ENCODE measurements at places on chromosomes 5 and 9. TPM values are rescaled to one million over a fixed set of nuclear protein-coding genes. Genes with fewer than 3 reads are reported as not detected.

The RNF183 gene
- not detected for total RNA-seq

The PTGDS gene
- 4.7 TPM for total RNA-seq

GRCh38 chr5:79575996-79576395, 36.2 kb upstream of the TENT2 start:
- DNase-seq, result no peak

- DNase-seq, result peak; percentile 48
These were observed 97.3 kb upstream of the PANK3 start for GRCh38 chr5:168676501-168676900.

- no peak for DNase-seq
These were observed 36.2 kb upstream of the SNAPC3 start for GRCh38 chr9:15386465-15386864.

DNA sequence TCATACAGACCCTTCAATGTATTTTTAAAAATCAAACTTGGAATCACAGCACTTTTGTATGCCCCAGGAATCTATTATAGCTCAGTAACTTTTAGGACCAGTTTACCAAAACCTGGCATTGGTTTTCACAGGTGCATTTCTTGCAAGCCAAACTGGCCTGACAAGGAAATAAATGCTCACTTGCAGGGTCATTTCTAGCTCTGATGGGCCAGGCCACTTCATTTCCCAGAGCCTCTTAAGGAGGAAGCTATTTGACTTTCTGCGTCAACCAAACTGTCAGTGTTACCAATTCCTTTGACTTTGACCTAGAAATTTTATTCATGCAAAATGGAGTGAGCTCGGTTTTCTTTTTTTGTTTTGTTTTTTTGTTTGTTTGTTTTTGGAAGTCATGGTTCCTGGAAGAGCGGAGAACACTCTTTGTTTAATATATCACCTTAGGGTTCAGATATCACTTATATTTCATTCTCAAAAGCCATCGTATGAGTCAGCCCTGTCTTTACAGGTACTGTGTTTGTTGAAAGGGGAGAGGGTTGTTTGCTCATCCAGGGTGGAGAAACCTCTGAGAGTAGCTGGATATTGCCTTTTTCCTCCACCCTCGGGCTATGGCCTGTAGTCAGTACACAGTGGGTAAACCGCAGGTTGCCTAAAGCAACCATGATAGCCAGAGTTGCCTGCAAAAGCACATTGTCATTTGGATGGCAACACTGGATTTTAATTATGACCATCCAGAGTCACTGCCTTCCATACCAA, 58.9 kb downstream of the GNA14 start:
- no peak for DNase-seq

The ACTBL2 gene
- total RNA-seq, result not detected

The DOCK2 gene
- total RNA-seq, result not detected

- no peak for DNase-seq
These were observed 14.9 kb upstream of the SLC22A5 start for GRCh38 chr5:132354381-132355139.

The TNC gene
- not detected for total RNA-seq

GRCh38 chr5:2917093-2917492, 165.6 kb upstream of the IRX2 start:
- no peak for DNase-seq

DNA sequence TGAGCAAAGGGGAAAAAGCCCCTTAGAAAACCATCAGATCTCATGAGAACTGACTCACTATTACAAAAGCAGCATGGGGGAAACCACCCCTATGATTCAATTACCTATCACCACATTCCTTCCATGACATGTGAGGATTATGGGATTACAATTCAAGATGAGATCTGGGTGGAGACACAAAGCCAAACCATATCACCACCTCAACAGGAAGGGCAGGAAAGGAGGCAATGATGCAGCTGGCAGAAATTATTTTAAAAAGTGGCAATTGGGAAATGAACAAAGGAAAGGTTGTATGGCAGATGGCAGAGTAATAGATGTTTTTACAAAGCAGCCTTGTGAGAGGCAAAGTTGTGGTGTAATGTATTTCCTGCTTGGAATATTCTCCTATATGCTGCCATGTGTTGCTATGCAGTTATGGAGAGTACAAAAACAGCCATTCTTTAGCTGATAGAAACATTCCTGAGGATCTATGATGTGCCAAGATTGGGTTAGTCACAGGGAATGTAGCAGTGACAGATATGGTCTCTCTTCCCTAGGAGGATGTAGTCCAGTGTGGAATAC, 138.8 kb downstream of the SMC2 start:
- DNase-seq, result no peak

DNA sequence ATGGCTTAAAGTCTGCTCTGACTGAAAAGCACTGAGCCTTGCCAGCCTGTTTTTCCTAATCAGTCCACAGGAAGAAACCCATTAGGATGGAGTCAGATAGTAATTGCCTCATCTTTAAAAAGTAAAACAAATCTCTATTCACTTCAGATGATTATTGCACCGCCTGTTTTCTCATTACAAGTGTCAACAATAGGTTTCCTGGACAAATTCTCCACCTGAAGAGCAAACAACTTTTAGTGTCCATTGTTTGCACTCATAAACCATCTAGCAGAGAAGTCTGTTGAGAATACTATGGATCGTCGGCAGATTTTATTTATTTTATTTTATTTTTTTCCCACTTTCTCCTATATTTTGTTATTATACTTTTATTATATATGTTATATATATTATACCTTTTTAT, 20.3 kb downstream of the C5orf63 start:
- no peak for DNase-seq

DNA sequence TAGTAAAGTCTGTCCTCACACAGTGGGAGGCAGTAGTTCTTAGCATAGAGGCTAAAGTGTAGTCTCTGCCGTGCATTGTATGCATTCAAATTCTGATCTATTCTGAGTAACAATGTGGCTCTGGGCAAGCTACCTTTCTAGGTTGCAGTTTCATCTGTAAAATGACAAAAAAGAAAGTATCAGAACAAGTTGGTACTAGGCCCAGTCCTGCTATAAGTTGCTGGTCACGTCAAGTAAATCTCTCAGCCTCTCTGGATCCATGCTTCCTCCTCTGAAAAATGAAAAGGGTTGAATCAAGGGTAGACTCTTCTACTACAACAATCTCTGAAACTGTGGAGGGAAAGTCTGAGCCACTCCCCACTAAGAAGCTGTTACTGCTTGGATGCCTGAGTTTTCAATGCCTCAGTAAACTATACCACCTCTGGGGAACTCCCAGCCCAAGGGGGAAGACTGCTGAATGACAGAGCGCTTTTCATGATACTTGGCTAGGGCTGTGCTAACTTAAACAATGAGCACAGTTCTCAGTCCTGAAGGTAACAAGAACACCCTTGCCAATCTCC, 34.5 kb upstream of the SPARC start:
- DNase-seq, result no peak

- peak; percentile 84 for DNase-seq
These were observed 72.8 kb upstream of the ASTN2 start for GRCh38 chr9:117487555-117488175.

The SEMA5A gene
- total RNA-seq, result 0.95 TPM

- DNase-seq, result peak; percentile 7
These were observed 91.8 kb upstream of the DAPK1 start for GRCh38 chr9:87405677-87406542.

GRCh38 chr9:124060844-124061605, 49.5 kb downstream of the LHX2 start:
- DNase-seq, result no peak

- DNase-seq, result no peak
These were observed 358.8 kb upstream of the RIOK2 start for GRCh38 chr5:97541864-97542263.

DNA sequence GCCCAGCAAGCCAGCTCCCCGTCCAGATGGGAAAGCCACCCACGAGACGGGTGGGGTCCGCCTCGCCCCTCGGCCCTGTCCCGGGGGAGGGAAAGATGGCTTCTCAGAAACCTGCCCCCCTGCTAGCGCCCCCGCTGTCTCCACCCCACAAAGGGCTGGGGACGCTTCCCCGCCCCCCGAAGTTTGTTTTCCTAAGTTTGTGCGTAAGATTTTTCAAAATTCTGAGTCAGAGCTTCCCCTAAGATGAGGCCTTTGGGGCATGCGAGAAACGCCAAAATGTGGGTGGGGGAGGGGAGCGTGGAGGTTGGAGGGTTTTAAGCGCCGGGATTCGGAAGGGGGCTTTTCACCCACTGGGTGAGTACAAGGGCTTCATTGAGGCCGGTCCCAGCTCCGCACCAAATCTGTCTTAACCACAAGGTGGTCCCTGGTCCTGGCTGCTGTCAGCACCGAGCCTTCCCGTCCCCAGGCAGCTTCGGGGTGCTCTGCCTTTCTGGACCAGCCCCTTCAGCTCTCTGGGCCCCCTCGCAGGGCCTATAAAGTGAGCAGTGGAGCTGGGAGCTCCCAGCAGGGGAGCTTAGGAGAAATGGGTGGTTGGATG, 32.3 kb downstream of the PRRX2 start:
- DNase-seq, result no peak
